IMR-90 (cell line): ENCODE measurements at places on chromosomes 12 and 14.

DNA sequence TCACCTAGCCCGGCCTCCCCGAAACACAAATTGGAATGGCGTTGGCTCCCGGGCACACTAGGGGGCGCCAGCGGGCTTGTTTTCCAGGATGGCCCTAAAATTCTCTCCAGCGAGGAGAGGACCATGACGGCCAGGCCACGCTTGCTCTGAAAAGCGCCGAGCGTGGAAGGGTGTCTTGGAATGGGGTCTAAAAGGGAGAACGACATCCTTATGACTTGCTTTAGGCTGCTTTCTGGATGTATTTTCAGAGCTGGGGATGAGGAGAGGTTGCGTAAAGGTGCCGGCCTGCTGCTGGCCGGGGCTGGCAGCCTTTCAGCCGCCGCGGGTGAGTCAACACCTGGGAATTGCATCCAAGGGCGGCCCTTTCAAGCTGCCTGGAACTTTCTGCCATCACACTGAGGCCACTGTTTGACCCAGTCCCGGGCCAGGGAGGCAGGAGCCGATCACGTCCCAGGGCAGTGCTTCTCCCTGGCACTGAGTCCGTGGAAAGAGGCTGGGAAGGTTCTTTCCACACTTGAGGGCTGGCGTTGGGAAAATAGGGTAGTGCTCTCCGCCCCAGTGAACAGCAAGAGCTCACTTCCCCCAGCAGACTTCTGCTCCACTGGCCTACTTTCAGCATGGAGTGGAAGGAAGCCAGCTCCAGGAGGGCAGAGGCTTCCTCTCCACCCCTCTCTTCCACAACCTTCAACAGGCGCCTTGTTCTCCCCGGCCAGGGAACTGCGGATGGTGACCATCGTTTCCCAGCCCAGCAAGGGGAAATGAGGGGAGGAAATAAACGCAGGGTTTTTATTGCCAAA is 216.2 kb downstream of the TTC8 start:
- DNase-seq = peak; percentile 86

GRCh38 chr14:73234586-73235394 is 2.5 kb upstream of the PAPLN start:
- DNase-seq = no peak

- DNase-seq = no peak
Observed at GRCh38 chr12:101655393-101655792, 42.0 kb upstream of the CHPT1 start.

DNA sequence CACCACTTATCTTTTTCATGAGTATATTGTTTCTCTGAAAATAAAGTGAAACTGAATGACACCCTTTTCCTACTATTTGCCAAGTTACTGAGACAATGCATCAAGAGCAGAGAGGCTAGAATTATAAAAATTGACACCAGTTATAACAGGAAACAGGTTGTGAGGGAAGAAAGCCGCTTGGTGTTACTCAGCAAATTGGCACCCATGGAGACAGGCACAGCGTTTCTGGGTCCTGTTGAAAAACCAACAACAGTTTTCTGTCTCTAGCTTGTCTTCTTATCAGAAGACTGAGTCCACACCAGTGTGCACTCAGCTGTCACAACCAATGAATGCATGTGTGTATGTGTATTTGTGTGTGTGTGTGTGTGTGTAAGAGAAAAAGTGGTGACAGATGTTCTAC is 267.7 kb downstream of the KCNH5 start:
- no peak for DNase-seq

DNA sequence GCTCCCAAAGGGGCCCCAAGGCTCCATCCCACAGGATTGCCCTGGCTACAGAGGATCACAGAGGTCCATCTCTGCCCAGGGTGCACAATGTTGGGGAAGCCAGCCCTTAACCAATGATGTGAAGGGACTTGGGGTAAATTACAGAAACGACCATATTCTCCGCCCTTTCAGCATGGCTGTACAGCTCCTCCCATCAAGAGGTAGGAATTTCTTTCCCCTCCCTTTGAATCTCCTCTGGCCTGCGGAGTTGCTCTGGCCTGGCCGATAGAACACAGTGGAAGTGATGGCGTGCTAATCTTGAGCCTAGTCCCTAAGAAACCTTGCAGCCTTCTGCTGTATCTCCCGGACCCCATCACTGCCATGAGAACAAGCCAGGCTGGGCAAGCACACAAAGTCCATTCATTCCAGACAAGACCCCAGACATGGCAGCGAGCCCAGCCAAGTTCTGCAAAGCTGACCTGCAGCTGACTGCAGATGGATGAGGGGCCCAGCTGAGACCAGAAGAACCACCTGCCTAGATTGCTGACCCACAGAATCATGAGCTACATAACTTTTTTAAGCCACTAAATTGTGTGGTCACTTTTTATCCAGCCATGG is 6.9 kb upstream of the IFI27 start:
- DNase-seq = no peak

DNA sequence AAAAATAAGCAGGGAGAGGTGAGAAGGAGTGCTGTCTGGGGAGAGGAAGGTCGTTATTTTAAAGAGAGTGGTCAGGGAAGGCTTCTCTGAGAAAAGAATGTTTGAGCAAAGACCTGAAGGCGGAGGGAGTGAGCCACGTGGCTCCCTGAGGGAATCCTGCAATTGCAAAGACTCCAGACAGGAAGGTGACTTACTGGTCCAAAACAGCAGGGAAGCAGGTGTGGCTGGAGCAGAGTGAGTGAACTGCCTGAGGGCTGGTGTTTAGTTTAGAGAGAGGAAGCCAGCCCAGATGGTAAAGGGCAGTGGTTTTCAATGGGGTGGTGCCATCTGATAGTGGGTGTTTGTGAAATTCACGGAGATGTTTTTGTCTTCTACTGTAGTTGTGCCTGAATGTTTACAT is 58.8 kb upstream of the LTA4H start:
- DNase-seq = no peak

DNA sequence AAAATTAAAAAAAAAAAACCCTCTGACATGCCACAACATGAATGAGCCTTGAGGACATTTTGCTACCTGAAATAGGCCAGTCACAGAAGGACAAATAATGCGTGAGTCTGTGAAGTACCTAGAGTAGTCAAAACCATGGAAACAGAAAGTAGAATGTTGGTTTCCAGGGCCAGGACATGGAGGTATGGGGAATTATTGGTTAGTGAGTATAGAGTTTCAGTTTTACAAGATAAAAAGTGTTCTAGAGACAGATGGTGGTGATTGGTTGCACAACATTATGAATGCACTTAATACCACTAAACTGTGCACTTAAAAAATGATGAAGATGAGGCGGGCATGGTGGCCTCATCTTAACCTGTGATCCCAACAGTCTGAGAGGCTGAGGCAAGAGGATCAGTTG is 47.6 kb upstream of the ZFP36L1 start:
- no peak for DNase-seq
